ENCODE measurements at places on chromosomes 2 and 18. TPM values are rescaled to one million over a fixed set of nuclear protein-coding genes. Genes with fewer than 3 reads are reported as not detected.
A peak's percentile ranks its signal among the peaks of the same experiment; 100 is the strongest.

Gene RAB17
- 0.88 TPM for total RNA-seq

Gene SKOR2
- total RNA-seq = not detected

Gene C1GALT1C1L
- not detected for total RNA-seq

GRCh38 chr2:238255151-238255551, 15.3 kb upstream of the HES6 start:
- no peak for DNase-seq

DNA sequence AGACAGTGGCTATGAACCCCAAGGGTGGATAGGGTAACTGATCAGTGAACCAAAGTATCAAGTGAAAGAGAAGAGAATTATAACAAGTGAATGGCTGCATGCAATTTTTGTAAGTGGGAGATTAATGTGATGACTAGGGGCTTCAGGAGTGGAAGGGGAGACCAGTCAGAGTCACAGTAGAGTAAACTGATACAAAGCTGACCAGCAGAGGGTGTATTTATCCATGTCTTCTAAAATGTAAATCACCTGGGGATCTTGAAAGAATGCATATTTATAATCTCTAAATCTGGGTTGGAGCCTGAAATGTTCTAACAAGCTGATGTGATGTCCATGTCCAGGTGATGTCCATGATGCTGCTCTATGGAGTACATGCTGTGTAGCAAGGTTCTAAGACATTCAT, 1351.3 kb upstream of the CHAC2 start:
- DNase-seq = no peak

GRCh38 chr2:36562973-36563532, 34.9 kb downstream of the FEZ2 start:
- no peak for DNase-seq

- no peak for DNase-seq
Observed at GRCh38 chr2:216842636-216843035, 17.2 kb downstream of the TNP1 start.

DNA sequence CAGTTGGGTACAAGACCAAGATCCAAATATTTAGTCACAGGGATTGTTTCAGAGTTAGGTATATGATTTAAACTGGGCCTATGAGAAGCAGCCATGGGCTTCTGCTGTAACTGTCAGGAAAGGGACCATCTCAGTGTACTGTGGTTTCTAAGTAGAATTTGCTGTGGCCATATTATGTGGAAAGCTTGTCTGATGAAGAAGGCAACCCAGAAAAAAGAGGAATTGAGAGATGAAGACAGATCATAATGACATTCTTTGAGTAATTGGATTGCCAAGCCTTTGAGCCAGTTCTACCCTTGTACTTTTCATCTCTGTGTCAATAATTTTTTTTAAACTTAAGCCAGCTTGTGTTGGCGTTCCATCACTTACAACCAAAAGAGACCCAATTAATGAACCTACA, 259.6 kb downstream of the NUP35 start:
- DNase-seq = no peak

Gene ACMSD
- total RNA-seq = not detected

DNA sequence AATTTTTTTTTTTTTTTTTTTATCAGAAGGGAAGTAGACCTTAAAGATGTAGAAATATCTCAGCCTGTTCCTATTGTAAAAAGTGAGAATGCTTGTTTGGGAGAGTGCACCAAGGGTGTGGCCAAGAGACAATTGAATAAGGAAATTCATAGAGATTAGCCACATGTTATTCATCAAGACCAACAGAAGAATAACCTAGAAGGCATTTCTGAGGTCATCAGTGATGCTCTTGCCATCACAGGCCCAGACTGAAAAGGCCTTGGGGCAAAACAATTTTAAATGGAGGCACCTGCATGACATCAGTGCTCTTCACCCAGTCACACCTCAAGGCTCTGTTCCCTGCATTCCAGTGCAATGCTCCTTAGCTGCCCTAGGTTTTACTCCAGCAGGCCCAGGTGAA, 2043.3 kb upstream of the PIK3C3 start:
- DNase-seq = no peak

Gene XDH
- total RNA-seq = not detected

GRCh38 chr2:83155826-83156225, 1303.3 kb downstream of the SUCLG1 start:
- no peak for DNase-seq

Gene SCG2
- not detected for total RNA-seq

DNA sequence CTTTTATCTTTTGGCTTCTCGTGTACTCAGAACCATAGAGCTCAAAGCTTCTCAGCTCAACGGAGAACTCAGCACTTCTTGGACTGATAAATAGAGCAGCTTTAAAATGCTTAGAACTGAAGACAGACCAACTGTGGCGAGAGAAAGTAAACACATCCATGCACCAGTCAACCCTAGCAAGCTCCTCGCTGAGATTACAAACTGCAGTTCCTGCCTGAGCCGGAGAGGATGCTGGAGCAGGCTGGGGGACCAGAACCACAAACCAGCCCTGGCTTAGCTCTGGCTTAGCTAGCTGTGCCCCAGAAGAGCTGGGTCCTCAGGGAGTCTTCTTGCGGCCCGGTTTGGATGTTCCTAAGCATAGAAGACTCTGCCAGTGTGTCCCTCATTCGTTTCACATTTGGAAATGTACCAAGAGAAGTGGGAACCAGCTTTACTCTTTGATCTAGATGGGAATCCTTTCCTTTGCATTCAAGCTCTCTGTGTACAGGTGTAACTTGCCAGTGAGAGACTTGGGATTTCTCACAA, 5.6 kb downstream of the PAX8 start:
- peak; percentile 30 for DNase-seq

DNA sequence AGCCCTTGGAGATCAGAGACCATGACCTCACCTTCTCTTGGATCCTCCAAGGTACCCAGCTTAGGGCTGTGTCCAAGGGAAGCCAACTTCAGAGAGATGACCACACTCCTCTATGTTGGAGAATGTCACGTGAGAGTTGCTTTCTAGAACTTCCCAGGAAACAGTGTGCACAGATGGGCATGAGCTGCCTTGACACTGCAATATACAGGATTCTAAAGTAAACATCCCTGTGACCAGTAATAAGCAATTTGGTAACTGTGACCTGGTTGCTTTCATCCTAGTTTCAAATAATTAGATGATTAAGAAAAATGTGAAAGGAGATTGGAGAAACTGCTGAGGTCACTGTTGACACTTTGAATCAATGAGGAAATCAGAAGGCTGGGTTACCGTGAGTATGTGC, 181.1 kb upstream of the EPAS1 start:
- DNase-seq = no peak

Data from activated naive CD4-positive, alpha-beta T cell treated with anti-CD3 and anti-CD28 coated beads, Interleukin-2, amount 50 U/mL, for 72 hours (primary cell).